NCI-H2081 treated with DMSO at 0.1 percent for 48 hours (cell line): ENCODE measurements at places on chromosomes 2 and 18.

DNA sequence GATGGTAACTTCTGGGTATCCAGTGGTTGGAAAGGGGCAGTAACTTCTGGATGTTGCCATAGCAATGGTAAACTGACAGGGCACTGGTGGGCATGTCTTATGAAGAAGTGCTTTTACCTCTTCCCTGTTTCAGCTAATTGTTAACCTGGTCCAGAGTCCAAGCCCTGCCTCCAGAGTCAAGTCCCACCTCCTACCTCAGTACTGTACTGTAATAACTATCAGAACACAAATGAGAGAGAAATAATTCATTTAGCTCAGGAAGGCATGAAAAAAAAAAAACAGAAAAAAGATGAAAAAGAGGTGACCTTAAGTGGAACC is 237.0 kb downstream of the ZNF804A start:
- DNase-seq: no peak

DNA sequence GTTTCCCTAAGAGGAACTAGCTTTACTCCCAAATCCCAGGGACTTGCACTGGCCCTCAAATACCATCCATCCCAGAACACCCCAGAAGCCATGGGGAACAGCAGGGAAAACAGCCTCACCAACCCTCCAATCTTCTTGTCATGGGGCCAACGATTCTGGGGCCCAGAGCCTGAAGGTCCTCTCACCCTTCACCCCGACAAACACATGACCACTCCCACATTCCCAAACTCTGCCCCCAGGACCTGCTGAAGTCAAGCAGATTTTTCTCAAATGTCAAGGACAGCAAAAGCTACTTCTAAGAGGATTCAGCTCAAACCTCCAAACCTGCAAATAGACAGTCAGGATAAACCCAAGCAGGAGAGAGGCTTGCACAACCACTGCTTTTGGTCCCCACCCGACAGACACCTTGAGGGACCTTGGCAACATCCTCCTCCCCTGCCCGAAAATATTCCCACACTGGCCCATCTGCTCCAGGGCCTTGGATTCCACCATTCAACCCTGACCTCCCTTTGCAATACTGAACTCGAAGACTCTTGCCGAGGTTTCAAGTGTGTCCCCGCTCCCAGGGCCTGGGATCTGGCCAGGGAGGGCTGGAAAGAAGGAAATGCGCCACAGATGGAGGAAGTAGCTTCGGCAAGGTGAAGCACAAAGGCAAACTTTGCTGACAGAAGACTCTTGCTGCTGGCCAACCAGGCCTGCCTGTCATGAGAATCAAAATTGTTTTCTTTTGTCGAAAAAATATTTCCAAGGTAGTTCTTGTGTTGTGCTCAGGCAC is 143.3 kb downstream of the ZFP36L2 start:
- DNase-seq: no peak

DNA sequence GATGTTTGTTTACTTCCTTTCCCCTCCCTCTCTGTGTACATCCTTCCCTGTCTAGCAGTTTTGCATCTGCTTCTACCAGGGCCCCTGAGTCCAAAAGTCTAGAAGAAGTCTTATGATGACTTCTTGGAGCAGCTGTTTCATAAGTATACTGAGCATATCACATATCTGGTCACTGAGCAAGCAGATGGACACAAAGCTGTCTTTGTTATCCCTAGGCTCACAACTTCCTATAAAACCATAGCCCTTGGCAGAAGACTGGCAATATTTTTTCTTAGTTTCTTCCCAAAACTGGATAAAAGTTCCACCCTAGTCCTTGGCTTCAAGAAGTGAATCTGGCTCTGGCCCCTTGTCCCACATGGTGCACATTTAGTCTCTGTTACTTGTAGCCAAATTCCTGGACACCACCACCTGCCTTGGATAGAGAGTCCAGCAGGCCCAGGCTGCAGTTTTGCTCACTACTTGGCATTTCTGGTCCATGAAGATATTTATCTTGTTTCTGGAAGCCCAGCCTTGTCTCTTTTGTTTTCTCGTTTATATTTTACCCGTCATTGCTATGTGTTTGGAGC is 22.5 kb downstream of the THOC1 start:
- DNase-seq: no peak

DNA sequence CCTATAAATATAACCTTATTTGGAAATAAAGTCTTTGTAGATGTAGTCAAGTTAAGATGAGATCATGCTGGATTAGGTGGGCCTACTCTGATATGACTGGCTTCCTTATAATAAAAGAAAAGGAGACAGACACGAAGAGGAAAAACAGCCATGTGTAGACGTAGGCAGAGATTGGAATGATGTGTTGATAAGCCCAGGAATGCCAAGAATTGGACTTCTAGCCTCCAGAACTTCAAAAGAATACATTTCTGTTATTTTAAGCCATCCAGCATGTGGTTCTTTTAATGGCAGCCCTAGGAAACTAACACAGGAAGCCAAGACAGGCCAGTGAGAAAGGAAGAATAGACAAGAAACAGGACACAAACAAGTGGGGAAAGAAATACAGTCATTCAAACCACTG is 68.6 kb downstream of the NYAP2 start:
- DNase-seq: no peak

- no peak for DNase-seq
Observed at GRCh38 chr18:13292736-13293135, 74.2 kb downstream of the LDLRAD4 start.

GRCh38 chr2:177616066-177616465 is 223.5 kb downstream of the AGPS start:
- no peak for DNase-seq

GRCh38 chr18:23574611-23575308 is 11.5 kb downstream of the NPC1 start:
- no peak for DNase-seq

GRCh38 chr2:48479915-48480314 is 50.0 kb upstream of the STON1 start:
- DNase-seq: no peak

DNA sequence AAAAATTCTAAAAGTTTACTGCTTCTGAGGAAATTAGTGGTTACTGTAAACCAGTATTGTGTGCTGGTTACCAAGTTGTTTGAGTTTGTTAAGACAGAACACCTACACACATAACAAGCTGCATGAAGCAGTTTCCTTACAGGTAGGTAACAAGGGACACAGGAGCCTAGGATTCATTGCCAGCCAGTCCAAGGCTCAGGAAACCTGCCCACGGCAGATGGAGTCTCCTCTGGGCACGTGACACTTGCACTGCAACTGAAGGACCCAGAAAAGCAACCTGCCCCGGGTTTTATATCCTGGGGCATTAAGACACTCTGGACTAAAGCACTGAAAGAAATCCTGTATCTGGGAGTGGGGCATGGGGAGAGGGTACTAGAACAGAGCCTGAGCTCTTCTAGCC is 639.3 kb downstream of the ADCYAP1 start:
- DNase-seq: no peak

GRCh38 chr18:58934356-58934755 is 69.7 kb downstream of the ZNF532 start:
- no peak for DNase-seq

DNA sequence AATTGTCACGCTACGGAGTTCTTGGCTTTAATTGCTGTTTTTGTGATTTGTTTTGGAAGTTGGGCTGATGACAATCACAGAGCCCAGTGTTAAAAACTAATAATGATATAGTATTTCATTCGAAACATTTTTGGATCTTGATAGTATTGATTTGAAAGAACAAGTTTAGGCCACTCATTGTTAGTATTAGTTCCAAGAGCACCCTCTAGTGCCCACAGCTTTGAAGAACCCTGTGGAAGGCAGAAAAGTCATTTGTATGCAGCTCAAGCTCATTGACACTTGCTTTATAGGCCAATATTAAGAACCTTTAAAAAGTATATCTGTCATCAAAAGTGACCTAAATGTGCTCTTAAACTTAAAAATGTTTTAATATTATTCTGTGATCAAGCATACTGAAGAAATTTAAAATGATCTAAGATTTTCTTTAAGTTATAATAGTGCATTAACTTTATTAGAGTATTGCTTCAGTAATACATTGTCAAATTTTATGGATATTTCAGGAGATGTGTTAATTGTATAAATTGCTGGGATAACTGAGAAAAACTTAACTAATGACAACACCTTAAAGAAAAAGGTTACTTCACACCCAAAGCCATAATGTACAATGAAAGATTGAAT is 191.0 kb downstream of the GRB14 start:
- peak; percentile 35 for DNase-seq

DNA sequence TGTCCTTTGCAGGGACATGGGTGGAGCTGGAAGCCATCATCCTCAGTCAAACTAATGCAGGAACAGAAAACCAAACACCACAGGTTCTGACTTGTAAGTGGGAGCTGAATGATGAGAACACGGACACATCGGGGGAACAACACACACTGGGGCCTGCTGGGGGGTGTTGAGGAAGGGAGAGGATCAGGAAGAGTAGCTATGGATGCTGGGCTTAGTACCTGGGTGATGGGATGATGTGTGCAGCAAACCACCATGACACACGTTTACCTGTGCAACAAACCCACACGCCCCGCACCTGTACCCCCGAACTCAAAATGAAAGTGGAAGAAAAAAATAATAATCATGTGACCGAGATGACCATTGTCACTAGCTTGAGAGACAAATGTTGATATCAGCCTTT is 114.7 kb downstream of the NDUFA10 start:
- DNase-seq: no peak

DNA sequence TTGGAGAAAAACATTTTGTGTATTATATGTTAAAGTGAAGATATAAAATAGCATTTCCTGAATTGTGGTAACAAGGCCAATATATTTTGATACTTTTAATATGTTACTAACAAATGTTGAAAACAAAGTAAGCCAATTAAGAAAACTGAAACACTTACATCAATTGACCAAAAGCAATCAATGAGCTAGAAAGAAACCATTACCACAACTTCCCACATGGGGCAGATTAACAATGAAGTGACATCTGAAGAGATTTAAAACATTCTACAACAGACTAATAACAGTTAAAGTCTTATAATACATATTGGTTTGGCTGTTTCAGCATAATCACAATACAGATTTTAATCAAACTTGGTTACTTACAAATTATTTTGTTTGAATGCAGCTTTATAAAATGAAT is 282.4 kb upstream of the NETO1 start:
- DNase-seq: no peak

- no peak for DNase-seq
Observed at GRCh38 chr2:118609138-118609537, 238.3 kb downstream of the EN1 start.

- DNase-seq: no peak
Observed at GRCh38 chr2:24824071-24824588, 30.9 kb downstream of the CENPO start.

DNA sequence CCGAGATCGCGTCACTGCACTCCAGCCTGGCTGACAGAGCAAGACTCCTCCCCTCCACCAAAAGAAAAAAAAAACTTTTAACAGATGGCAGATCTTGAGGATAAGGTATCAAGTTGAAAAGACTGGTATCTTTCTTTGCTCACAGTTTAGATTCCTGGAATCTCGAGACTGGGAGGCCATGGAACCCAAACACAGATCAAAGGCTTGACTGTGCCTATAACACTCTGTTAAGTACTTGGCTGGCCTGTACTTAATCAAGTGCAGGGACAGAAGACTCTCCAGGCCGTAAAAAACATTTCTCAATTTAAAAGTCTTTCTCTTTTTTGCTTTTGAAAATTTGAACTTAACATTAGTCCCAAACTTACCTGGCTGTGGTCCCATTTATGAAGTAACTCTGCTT is 107.1 kb upstream of the ZNF516 start:
- no peak for DNase-seq

- DNase-seq: no peak
Observed at GRCh38 chr2:190974629-190975361, 39.2 kb downstream of the STAT1 start.

- no peak for DNase-seq
Observed at GRCh38 chr2:26103752-26104151, 69.1 kb upstream of the GAREM2 start.

DNA sequence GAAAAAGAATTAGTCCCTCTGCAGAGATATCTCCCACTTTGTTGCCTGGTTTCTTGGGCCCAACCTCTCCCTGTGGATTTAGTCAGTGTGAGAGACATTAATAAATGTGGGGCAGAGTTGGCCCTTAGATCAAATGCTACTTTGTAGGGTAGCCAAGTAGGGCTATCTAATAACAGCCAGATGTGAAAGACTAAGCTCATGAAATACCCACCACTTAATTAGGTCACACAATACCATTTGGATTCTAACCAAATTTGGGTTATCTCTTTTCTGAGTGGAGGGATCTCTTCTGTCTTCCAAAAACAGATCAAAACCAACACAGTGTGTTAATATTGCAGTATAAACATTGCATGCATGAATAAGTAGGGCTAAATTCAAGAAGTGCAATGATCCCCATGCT is 626.8 kb upstream of the ZEB2 start:
- no peak for DNase-seq

DNA sequence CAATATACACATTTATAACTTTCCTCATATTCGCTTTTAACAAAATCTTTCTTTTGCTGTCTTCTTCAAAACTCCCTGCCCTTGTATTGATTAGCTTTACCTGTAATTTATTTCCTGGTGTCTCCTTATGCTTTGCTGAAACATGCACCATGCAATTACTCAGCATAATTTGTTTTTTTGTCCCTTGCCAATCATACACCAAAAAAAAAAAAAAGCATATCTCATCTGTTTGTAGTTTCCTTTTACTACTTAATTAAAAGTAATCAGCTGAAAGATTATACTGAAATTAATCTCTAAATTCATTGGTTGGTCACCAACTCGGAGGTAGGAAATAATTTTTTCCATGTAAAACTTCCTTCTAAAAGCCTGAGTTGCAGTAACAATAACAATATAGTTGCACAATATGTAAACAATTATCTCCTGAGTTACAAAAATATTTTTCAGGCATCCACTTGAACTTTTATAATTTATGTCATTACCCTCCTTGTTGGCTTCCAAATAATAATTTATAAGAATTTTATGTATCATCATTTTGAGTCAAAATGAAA is 53.0 kb upstream of the ROCK1 start:
- DNase-seq: no peak

GRCh38 chr2:136022396-136023146 is 37.1 kb upstream of the DARS1 start:
- DNase-seq: no peak

DNA sequence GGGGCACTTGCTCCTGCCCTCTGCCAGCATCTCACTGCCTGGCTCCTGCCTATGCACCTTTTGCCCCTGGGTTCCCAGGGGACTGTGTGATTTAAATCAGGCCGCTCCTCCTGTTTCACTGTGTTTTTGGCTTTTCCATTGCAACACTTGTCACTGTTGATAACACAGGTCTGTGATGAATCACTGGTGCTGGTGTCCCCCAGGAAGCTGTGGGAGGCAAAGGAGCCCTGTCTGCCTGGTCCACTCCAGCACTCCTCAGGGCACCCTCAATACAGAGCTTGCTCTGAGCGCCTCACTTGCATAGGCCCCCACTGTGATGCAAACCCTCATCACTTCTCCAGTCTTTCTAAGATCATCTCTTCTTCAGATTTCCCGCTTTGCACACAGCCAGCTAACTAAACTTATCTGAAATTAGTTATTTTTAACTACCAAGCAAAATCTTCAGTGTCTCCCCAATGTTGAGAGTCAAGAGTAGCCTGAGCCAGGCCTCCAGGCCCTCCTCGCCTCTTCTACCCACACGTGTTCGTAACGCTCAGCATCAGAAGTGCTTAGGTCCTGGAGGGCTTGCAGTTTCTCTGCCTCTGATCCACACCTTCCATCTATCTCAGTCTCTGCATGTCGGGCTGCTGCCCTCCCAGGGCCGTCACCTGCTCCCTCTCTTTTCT is 2.8 kb downstream of the TMEM18 start:
- no peak for DNase-seq
